Stimulated activated CD4-positive, alpha-beta T cell treated with anti-CD3 and anti-CD28 coated beads, Interleukin-12 subunit alpha, Interleukin-12 subunit beta, amount 100 ng/mL, for 48 hours (primary cell): ENCODE measurements at places on chromosomes 1 and 21.

GRCh38 chr1:167186771-167187170 is 33.9 kb upstream of the POU2F1 start:
- DNase-seq, result no peak

GRCh38 chr1:17350928-17351446 is 21.0 kb upstream of the PADI6 start:
- DNase-seq, result no peak

DNA sequence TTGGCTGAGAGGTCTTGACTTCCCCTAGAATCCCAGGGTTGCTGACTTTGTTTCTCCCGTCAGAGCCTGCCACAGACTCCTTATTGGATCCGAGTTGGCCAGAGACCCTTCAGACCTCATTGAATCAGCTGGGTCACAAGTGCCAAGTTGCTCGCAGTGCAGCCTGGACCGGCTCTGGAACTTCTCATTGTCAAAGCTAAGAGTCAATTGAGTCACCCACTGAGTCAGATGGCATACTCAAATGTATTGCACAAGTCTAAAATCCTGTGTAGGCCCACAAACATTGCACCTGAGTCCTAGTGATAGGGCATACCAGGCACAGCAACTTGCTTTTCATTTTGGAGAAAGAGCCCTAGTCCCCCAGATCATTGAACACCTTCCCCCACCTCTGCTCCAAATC is 20.4 kb upstream of the SCAF4 start:
- DNase-seq, result no peak

DNA sequence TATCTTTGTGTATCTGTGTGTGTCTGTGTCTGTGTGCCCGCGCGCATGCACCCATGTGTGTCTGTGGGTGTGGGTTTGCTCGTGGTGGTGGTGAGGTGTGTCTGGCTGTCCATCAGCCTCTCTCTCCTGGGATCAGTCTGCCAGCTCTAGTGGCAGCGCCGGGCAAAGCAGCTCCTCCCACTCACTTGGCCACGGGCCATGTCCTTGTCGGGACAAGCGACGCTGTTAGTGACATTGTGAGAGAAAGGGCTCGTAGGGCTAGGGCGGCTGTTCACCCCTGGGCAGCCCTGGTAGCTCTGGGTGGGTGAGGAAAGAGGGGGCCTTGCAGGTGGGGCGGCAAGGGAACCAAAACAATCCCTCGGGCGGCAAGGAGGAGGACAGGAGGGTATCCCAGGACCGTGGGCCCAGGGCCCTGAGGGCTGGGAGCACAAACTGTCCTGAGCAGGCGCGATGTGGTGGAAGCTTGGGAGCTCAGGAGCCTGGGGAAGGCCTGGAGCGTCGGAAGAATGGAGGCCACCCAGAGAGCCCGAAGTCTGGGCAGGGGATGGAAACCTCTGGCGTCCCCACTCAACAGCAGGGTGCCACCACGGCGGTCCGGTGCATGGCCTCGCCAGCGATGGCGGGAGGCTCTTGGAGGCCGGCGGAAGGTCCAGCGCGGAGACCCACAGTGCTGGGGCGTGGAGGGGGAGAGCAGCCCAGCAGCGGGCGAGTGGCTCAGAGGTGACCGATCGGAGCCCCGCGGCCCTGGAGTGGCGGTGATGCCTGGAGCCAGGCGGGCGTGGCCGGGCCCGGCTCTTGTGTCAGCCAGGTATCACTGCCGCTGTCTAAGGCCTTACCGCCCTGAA is 140.5 kb downstream of the LIPI start:
- no peak for DNase-seq

- no peak for DNase-seq
Measured at GRCh38 chr1:52814465-52814864, 28.1 kb upstream of the ZYG11A start.
